ENCODE measurements at places on chromosomes 6 and 20.

GRCh38 chr20:13149371-13150105, 71.5 kb upstream of the ISM1 start:
- no peak for DNase-seq

GRCh38 chr6:127397729-127398630, 54.6 kb upstream of the ECHDC1 start:
- DNase-seq = no peak

DNA sequence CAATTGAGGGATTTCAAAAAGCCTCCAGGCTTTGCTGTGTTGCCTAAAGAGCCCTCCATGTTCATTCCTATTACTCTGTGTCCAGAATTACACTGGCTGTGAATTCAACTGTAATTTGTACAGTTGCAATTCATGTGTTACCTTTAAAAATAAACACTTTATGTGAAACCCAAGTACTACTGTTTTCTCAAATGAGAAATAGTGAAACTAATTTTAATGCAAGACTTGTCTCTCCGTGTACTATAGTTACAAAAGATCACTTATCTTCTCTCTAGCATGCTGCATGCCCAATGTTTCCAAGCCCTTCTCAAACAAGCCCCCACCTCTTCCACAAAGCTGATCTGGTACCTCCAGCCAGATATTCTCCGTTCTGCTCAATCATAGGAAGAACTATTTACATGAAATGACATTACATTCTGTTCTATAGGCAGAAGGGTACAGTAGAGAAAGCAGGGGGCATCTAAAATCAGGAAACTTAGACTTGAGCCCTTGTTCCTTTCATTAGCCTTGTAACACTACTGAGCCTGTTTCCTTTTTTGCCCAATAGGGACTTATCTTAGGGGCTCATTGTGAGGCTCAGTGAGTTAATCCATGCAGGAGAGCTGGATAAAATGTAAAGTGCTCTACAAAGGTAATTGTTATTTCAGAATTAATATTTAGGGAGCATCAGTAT, 12.3 kb upstream of the COL9A1 start:
- no peak for DNase-seq

GRCh38 chr20:17155401-17155800, 71.4 kb upstream of the PCSK2 start:
- no peak for DNase-seq

- DNase-seq = no peak
Measured at GRCh38 chr6:292506-293192, 362 bp downstream of the DUSP22 start.

- DNase-seq = no peak
Measured at GRCh38 chr6:150711584-150712504, 112.2 kb downstream of the PLEKHG1 start.

GRCh38 chr6:18469536-18469935, 82.4 kb downstream of the RNF144B start:
- DNase-seq = no peak

DNA sequence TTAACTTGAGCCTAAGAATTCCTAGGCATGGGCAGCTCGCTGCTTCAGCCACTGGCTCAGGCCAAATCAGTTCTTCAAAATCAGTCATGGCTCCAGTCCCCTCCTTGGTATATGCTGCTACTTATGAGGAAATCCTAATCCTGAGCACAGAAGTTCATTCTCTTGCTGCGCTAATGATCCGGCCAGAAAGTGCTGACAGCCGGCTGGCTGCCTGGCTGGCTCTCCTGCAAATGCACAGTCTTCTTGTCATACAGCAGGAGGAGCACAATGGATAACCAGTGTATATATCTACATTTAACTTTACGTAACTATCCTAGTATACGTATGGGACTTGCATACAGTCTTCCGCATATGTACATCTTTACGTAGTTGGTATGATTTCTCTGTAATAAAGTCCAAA, 500.8 kb downstream of the PRKN start:
- DNase-seq = no peak

GRCh38 chr6:56242346-56242745, 5.0 kb downstream of the COL21A1 start:
- no peak for DNase-seq

GRCh38 chr6:162438980-162439379, 288.6 kb downstream of the PRKN start:
- DNase-seq = no peak

DNA sequence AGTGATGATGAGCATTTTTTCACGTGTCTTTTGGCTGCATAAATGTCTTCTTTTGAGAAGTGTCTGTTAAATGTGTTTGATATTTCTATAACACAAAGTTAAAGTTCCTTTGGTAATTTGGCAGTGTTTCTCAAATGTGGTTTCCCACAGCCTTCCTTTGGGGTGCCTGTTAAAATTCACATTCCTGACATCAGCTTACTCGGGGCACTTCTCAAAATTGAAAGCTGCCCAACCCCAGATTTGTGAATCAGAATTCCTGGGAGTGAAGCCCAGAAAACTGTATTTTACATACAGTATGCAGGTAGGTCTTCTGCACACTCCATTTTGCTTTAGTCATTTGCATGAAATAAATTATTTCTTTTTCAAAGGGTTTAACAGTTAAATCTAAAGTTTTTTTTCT, 207.9 kb downstream of the GMPR start:
- DNase-seq = no peak

DNA sequence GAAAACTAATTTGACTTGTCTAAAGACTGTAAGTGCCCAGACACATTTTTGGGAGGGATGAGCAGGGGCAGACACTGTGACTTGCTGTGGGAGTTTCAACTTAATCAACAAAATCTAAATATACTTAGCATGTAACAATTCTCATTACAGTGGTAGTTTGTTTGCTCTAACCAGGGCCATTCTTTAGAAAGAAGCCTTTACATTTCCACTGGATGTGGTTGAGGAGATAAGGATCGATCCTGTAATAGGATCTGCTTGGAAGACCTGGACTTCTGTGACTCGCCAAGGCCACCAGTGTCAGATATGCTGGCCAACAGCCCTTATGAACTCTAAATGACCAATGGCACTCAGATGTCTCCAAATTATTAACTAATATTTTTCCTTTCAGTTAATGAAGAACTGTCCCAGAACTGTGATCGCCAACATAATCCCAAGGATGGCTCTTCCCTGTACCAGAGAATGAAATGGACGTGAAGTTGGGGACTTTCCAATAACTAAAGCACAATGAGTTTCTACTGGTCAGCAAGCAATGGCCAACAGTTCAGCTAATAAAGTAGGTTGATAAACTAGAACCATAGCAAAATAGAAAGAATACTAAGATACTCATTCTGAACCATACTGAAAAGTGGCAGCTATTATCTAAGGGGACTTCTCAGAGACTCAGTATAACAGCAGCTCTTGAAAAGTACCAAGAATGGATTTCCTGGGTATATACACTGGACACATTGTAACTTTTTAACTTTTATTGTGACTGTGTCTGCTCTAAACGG, 7.5 kb downstream of the SMLR1 start:
- DNase-seq = no peak

DNA sequence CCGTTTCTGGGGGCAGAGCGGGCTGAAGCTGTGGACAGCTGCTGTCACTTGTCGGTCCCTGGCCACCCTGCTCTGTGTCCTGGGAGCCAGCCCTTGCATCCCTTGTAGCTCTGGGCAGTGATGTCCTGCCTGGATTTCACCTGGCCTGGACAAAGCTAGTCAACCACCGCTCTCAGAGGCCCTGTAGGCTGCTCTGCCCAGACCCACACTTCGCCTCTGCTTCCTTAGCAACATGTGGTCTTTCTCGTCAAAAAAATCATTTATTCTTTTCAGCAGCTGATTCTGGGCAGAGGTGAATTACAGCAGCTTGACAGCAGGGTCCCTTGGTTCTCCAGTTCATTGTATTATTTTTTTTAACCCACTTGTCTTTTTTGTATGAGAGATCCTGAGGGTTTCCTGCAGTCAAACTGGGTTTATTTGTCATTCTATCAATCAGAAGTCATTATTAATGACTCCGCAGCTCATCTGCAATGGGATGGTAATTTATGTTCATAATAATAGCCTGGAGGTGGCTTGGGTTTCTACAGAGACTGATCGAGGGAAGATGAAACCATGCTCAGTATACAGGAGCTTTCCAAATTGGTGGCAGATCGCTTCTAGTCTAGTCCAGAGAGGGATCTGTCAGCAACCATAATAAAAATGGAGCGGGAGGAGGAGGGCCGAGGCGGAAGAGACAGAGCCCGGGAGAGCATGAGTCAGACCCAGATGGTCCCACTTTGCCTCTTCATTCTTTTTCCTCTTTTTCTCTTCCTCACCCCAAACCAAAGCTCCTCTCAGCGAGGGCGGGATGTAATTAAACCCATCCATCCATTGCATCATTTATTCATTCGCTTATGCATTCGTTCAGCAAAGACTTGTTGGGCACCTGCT, 22.4 kb downstream of the EDN3 start:
- DNase-seq = no peak

GRCh38 chr6:121853686-121854085, 418.2 kb downstream of the GJA1 start:
- DNase-seq = no peak

GRCh38 chr20:278607-279571, 11.7 kb downstream of the C20orf96 start:
- no peak for DNase-seq
